GM12891 (cell line): ENCODE measurements at places on chromosomes 3 and 15.

DNA sequence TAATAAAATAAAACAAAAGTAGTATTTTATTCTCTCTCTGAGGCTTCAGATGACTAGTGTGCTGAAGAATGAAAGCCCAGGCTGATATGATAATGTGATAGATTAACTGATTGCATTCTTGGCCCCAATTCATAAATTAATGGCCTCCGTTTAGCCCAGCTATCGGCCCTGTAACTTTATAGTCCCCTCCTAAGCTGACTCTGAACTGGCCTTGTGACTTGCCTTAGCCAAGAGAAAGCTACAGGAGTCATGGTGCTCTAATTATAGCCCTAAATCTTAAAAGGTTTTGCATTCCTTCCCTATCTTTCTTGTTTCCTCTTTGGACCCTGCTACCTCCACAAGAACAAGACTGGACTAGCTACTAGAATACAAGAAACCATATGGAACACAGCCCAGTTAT lies 123.2 kb upstream of the EPHA3 start:
- DNase-seq = no peak

GRCh38 chr3:126826693-126827092 lies 122.7 kb downstream of the CHCHD6 start:
- DNase-seq = no peak

DNA sequence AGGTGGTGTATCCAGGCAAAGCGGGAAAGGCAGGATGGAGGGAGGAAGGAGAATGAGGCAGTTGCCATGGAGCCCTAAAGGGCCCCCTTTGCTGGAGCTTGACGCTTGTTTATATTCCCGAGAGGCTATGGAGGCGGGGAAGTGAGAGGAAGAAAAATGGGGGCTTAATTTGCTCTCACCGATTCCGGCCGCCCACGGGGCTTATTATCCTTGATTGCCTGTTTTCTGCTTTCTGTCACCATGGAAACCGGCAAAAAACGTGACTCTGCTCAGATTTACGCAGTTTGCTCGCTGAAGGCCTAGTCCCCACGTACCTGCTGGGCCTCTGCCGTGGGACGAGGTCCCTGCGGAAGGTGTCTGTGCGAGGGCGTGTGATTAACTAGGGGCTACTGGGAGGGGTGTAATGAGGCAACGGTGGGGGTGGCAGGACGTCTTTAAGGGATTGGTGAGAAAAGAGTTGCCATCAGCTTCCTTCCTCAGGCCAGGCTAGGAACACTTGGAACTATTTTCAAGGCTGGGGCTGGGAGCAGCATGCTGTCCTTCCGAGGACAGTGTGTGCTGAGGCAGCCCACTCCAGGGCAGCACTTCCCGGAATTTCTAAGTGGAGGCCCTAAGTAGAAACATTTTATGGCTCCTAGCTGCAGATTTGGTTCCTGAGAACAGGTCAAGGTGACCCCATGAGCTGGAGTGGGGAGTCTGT lies 110.8 kb upstream of the NDN start:
- no peak for DNase-seq

- no peak for DNase-seq
Observed at GRCh38 chr3:85678713-85679112, 719.9 kb downstream of the CADM2 start.

- DNase-seq = no peak
Observed at GRCh38 chr3:186060222-186060621, 48.7 kb downstream of the ETV5 start.

GRCh38 chr3:114721864-114722263 lies 425.2 kb downstream of the ZBTB20 start:
- DNase-seq = no peak

GRCh38 chr15:29122506-29122905 lies 147.1 kb downstream of the NSMCE3 start:
- no peak for DNase-seq

GRCh38 chr3:148439254-148439822 lies 258.4 kb upstream of the AGTR1 start:
- no peak for DNase-seq

GRCh38 chr3:33918126-33918756 lies 119.8 kb downstream of the PDCD6IP start:
- no peak for DNase-seq

- no peak for DNase-seq
Observed at GRCh38 chr3:118793176-118793575, 241.5 kb downstream of the IGSF11 start.

DNA sequence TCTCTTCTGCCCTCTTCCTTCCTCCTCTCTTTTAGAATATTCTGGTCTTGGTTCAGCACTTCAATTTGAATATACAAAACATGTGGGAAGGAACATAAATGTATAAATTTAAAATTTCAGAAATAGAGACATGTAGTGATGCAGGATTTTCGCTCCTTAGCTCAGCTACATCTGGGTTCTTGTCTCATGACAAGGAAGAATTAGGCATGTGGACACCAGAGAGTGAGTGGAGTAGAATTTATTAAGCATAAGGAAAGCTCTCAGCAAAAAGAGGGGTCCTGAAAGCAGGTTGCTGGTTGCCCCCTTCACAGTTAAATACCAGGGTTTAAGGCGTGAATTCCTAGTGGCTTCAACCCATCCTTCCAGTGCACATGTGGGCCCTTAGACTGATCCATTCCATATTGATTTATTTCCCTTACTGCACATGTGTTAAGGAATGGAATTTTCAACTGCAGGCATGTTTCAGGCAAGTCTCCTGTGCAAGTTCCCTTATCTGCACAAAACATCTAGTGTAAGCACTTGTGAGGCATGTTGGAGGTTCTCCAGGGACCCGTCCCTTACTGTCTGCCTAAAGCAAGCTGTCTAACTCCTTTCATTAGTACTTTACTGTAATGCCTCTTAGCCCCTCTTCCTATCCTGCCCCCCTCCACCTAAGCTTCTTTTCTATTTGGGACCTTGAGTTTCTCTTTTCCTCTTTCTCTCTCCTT lies 133.2 kb upstream of the STRIT1 start:
- no peak for DNase-seq

- DNase-seq = no peak
Observed at GRCh38 chr3:157543501-157544035, 40.4 kb upstream of the VEPH1 start.

GRCh38 chr3:139505829-139506386 lies 29.6 kb upstream of the RBP2 start:
- no peak for DNase-seq

DNA sequence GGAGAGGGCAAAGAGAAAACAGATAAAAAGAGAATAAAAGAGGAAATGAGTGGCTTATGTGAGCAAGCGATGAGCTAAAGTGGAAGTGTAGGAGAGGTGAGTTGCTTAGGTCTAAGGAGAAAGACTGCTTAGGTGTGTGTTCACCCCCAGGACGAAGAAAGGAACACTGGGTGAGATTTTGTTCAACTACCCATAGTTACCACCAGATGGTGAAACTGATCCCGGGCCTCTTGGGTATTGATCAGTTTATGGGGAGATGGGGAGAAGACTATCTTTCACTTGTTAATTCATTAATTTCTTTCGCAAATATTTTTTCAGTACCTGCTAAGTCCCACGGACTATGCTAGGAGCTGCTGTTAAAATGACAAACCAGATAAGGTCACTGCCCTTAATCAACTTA lies 33.9 kb downstream of the GAP43 start:
- DNase-seq = no peak

- DNase-seq = no peak
Observed at GRCh38 chr15:75682181-75683135, 30.2 kb downstream of the CSPG4 start.

DNA sequence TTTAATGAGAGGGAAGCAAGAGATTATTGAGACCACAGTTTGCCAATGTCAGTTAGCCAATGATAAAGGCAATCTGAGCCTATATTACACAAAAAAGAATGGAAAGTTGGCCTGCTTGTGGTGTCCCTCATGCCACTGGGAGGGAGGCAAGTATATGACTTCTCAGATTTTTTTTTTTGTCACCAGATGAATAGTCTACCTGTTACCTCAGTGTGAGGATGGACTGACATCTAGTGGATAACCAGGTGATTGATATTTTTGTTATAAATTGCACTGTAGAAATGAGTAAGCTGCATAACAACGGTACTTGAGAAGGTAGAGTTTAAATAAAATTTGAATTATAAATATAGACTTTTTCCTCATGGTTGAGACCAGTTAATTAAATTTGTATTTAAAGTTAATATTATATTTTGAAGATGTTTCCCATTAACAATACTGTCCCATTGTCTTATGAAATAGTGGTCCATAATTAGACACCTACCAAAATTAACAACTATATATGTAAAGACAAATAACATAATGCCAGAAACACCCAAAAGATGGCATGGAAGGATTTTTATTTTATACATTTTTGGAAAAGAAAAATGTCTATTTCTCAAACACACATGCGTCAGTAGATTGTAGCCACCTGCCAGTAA lies 237.8 kb upstream of the GADL1 start:
- DNase-seq = no peak

- DNase-seq = no peak
Observed at GRCh38 chr3:171666516-171666915, 143.8 kb downstream of the PLD1 start.

- DNase-seq = no peak
Observed at GRCh38 chr15:73724212-73724611, 28.9 kb downstream of the INSYN1 start.

GRCh38 chr15:85365980-85366379 lies 14.4 kb upstream of the AKAP13 start:
- no peak for DNase-seq

- no peak for DNase-seq
Observed at GRCh38 chr15:28900892-28901586, 15.3 kb downstream of the APBA2 start.

GRCh38 chr15:91521996-91522395 lies 331.5 kb upstream of the SLCO3A1 start:
- DNase-seq = no peak

- DNase-seq = no peak
Observed at GRCh38 chr3:111012388-111013248, 59.0 kb upstream of the NECTIN3 start.

DNA sequence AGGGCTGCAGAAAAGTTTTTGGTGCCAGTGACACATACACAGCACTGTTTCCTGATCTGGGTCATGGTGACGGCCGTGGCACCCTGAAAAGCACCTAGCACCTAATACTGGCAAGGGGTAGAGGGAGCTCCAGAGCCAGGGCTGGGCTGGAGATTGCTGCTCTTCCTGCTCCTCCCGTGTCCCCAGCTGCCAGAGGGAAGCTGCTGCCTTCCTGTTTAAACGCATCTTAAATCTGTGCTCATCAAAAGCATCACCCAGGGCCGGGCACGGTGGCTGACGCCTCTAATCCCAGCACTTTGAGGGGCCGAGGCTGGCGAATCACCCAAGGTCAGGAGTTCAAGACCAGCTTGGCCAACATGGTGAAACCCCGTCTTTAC lies 156.7 kb upstream of the MEF2A start:
- DNase-seq = no peak

- DNase-seq = no peak
Observed at GRCh38 chr3:108511055-108511454, 659 bp upstream of the MYH15 start.

- DNase-seq = no peak
Observed at GRCh38 chr15:83732196-83732595, 78.3 kb downstream of the ADAMTSL3 start.

DNA sequence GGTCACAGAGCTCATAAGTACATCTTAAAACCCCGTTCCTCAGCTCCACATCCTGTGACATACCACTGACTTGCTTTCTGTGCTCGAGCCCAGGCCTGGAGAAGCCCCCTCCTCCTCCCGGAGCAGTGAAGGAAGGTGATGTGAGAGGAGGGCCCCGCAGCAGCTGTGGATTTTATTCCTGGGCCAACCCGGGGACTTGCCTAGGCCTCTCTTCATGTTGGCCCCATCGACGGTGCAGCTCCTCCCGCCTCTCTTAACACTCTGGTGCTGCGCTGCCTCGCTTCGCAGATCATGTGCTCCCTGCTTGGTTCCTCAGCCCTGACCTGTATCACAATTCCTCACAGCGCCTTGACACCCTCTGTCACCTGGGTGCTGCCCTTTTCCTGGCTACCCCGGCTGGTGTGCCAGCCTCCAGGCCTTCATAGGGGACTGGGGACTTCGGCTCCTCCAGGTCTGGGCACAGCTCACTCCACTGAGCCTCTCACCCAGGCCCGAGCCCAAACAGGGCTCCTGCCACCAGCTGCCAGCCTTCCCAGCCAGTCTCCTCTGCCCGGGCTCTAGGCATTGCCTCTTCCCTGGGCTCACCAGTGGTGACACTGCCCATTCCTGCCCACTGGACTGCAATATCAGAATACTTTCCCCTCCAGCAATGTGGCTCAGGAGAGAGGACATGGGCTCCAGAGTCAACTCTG lies 21.5 kb downstream of the MAGEF1 start:
- no peak for DNase-seq

- DNase-seq = no peak
Observed at GRCh38 chr15:49813625-49814024, 192.8 kb downstream of the DTWD1 start.

- peak; percentile 65 for DNase-seq
Observed at GRCh38 chr3:187738331-187739093, 6.8 kb downstream of the BCL6 start.

- no peak for DNase-seq
Observed at GRCh38 chr3:4704552-4704951, 211.4 kb downstream of the ITPR1 start.

DNA sequence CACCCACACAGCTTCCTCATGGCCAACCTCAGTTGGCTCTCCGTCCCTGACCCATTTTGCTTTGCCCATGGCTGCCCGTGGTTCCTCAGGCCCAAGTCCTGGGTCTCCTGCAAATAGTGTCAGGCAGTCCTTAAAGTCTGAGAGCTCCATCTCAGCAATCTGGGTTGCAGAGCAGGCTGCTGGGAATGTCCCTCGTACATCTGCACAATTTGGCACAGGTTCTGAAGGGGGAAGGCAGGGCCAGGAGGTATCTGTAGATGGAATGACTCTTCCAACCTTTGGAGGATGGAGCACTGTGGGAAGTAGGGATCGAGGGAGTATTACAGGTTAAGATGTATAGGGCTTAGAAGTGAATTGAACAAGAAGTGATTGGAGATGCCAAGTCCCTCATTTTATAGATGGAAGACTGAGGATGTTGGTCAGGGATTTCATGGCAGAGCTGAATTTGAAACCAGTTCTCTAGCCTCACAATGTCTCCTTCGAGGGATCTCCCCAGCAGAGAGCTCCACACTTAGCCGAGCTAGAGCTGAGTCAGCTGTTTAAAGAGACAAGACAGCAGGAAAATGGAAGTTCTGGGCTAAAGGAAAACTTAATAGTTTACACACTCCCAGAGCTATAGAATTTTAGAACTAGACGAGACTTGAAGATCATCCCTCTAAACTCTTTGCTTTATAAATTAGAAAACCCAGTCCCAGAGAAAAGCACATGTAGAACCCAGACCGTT lies 9.2 kb downstream of the CKMT1A start:
- no peak for DNase-seq

GRCh38 chr3:172135185-172135584 lies 95.8 kb downstream of the FNDC3B start:
- no peak for DNase-seq

DNA sequence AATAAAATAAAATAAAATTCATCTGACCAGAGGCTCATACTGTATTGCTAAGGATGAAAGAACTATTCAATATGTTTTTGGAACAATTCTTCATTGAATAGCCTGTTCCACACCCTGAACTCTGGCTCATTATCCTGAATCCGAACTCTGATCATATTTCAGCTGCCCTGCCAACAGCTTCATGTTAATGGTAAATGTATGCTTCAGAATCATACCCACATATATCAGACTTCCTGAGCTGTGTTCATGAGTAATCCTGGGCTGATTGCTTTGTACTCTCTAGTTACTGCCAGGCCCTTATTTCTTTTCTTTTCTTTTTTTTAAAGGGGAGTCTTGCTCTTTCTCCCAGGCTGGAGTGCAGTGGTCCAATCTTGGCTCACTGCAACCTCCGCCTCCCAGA lies 11.8 kb downstream of the INO80 start:
- no peak for DNase-seq

GRCh38 chr3:141261472-141262307 lies 30.1 kb downstream of the PXYLP1 start:
- DNase-seq = no peak

- DNase-seq = no peak
Observed at GRCh38 chr15:34338347-34338746, 766 bp upstream of the SLC12A6 start.
